ENCODE measurements at places on chromosomes 11 and 22. TPM values are rescaled to one million over a fixed set of nuclear protein-coding genes. Genes with fewer than 3 reads are reported as not detected.
A peak's percentile ranks its signal among the peaks of the same experiment; 100 is the strongest.

The CST6 gene
- total RNA-seq, result 0.79 TPM

The RAG2 gene
- total RNA-seq, result not detected

DNA sequence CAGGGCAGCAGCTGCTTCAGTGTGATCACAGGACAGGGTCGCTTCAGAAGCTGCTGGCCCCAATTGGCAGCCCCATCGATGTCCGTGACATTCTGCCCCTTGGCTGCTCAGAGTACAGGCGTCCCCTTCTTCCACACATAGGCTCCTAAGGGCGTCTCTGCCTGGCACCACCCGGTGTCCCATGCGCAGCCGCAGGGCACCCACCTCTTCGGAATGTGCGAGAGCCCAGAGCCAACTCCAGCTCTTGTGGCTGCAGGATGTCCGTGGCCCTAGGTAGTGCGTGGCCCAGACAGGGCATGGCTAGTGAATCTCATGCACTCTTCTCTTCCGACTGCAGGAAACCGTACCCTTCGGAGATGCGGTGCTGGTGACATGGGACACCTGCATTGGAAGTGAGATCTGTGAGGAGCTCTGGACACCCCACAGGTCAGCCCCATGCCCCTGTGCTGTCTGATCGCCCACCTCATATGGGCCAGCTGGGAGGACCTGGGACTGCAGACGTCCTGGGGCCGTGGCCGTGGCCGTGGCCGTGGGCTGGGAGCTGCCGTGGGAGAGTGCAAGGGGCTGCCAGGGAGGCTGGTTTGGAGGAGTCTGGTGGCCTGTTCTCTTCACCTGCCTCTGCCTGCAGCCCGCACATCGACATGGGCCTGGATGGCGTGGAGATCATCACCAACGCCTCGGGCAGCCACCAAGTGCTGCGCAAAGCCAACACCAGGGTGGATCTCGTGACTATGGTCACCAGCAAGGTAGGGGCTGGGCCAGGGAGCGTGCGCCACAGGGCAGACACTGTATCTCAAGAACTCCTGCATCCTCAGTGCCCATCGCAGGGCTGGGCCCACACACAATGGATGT, 20.2 kb downstream of the NADSYN1 start:
- H3K27me3 ChIP-seq, result no peaks in the 10 kb centered on the region
- H3K27ac ChIP-seq, result no peak overlapping the region
- H3K4me1 ChIP-seq, result no peaks in the 10 kb centered on the region
- DNase-seq, result no peak

DNA sequence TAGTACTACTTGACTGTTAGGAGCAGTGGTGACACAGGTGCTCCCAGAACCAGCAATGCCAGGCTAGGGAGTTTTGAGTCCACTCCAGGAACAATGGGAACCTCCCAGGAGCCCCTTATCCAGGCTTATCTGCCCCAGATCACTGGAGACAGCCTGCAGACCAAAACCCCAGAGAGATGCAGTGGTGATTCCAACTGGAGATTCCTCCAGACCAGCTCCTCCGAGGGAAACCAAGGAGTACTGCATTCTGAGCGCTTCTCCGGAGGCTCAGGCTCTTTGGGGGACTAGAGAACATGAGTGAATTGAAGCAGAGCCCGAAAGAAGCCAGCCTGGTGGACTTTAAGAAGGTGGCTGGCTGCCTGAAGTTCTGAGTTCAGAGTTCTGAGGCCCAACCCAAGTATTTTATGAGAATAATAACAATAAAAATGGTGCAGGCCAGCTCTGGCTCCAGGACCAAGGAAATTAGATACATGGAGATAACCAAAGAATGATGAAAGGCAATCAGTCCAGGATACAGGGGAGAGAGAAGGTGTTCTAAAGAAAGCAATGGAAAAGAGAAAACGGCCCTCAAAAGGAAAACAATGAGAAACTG, 1.3 kb upstream of the TMEM25 start:
- H3K36me3 ChIP-seq, result peaks cover 3% of the 10 kb centered on the region
- H3K4me3 ChIP-seq, result peak overlapping the region; percentile 93
- H3K27me3 ChIP-seq, result no peaks in the 10 kb centered on the region
- no peak for DNase-seq
- peaks cover 29% of the 10 kb centered on the region for H3K4me1 ChIP-seq

The POTEH gene
- total RNA-seq, result not detected

- no peaks in the 10 kb centered on the region for H3K36me3 ChIP-seq
- H3K27ac ChIP-seq, result no peak overlapping the region
- DNase-seq, result no peak
- H3K27me3 ChIP-seq, result no peaks in the 10 kb centered on the region
- H3K4me3 ChIP-seq, result no peak overlapping the region
Measured at GRCh38 chr22:19705181-19705934, 8.9 kb upstream of the SEPTIN5 start.

The OSM gene
- total RNA-seq, result 20.9 TPM

DNA sequence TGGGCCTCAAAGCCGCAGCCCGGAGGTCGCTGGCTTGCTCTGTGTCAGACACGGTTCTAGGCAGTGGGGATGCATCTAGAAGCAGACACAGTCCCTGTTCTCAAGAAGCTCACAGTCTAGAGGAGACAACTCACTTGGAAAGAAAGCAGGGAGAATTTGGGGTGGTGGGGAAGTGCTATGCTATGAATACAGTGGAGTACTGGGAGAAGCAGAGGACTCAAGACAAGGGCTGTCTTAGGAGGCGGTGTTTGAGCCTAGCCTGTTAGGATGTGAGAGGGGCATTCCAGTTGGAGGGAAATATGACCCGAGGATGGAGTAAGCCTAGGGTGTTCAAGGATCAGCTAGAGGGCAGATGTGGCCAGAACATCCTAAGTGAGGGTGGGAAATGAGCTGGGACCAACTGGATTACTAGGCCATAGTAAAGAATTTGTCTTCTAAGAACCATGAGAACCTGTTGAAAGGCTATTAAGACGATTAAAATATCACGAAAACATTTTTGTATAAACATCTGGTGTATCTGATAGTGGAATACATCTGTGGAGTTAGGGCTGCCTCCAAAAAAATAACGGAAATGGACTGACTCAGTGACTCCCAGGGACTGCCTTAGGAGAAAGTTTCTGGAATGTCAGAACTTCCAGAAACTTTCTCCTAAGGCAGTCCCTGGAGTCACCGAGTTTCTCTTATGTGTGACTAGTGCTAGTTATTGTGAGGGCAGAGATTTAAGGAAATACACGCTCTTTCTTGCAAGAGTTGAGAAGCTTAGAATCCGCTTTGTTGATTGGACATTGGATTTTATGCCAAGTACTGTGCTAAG, 1.1 kb upstream of the PITPNB start:
- H3K27ac ChIP-seq, result peak overlapping the region; percentile 98
- peaks cover 65% of the 10 kb centered on the region for H3K4me1 ChIP-seq
- no peaks in the 10 kb centered on the region for H3K27me3 ChIP-seq
- H3K36me3 ChIP-seq, result peaks cover 8% of the 10 kb centered on the region

DNA sequence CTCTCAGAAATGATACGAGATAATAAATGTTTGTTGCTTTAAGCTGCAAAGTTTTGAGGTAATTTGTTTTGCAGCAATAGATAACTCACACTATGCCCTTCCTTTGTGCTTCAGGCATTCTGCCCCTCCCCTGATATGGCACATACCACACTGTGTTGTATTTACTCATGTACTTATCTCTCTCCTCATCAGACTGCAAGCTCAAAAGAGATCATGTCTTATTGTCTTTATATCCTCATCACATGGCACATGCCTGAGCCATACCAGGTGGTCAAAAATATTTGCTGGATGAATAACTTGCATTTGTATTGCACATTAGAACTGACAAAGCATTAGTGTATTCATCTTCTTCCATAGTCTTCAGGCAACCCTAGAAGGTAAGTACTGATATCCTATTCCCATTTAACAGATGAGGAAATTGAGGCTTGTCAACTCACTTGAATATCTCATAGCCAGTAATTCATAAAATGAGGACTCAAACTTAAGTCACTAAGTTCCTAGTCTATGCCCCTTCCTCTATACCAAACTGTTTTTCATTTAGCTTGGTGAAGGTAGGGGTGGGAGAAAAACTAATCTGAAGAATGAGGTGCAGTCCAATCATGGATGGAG, 83.9 kb upstream of the EED start:
- no peaks in the 10 kb centered on the region for H3K36me3 ChIP-seq
- H3K4me3 ChIP-seq, result no peak overlapping the region
- H3K27me3 ChIP-seq, result peaks cover 6% of the 10 kb centered on the region
- H3K4me1 ChIP-seq, result peaks cover 21% of the 10 kb centered on the region

The NPAS4 gene
- not detected for total RNA-seq

GRCh38 chr11:14225666-14226065, 133.3 kb downstream of the RRAS2 start:
- DNase-seq, result no peak
- H3K4me1 ChIP-seq, result no peaks in the 10 kb centered on the region
- H3K27me3 ChIP-seq, result no peaks in the 10 kb centered on the region

The GCAT gene
- total RNA-seq, result 22.7 TPM

- no peaks in the 10 kb centered on the region for H3K27me3 ChIP-seq
- peaks cover 18% of the 10 kb centered on the region for H3K4me1 ChIP-seq
- no peaks in the 10 kb centered on the region for H3K36me3 ChIP-seq
- DNase-seq, result peak; percentile 22
- H3K27ac ChIP-seq, result no peak overlapping the region
- H3K4me3 ChIP-seq, result no peak overlapping the region
Measured at GRCh38 chr11:46322759-46323158, 24.5 kb upstream of the DGKZ start.

The F2 gene
- not detected for total RNA-seq

The IGLL1 gene
- not detected for total RNA-seq

The MYOD1 gene
- not detected for total RNA-seq

The SLC22A12 gene
- total RNA-seq, result not detected

The ACTN3 gene
- 0.32 TPM for total RNA-seq

DNA sequence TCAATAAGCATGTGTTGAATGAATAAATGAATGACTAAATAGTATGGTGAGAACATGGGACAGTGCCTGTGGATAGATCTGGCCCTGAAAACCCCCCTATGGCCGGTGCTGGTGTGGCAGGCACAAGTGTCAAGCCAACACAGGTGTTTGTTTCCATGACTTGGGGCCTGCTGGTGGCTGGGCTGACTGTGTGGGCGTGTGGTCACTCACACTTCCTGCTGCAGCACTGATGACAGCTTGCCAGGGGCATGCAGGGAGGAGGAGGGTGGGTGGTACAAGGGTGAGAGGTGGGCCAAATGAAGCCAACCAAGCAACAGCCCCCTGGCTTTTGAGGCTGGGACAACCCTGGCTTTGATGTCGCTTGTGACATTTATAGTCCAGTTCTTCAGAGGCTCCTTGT, 30.3 kb upstream of the ABCC8 start:
- no peak for DNase-seq
- H3K4me1 ChIP-seq, result no peaks in the 10 kb centered on the region
- H3K36me3 ChIP-seq, result no peaks in the 10 kb centered on the region
- H3K27ac ChIP-seq, result no peak overlapping the region
- H3K27me3 ChIP-seq, result peaks cover 6% of the 10 kb centered on the region
- H3K4me3 ChIP-seq, result no peak overlapping the region

GRCh38 chr11:71946144-71946571, 17.3 kb downstream of the RNF121 start:
- H3K4me3 ChIP-seq, result peak overlapping the region; percentile 63
- peaks cover 25% of the 10 kb centered on the region for H3K4me1 ChIP-seq
- H3K27me3 ChIP-seq, result no peaks in the 10 kb centered on the region

DNA sequence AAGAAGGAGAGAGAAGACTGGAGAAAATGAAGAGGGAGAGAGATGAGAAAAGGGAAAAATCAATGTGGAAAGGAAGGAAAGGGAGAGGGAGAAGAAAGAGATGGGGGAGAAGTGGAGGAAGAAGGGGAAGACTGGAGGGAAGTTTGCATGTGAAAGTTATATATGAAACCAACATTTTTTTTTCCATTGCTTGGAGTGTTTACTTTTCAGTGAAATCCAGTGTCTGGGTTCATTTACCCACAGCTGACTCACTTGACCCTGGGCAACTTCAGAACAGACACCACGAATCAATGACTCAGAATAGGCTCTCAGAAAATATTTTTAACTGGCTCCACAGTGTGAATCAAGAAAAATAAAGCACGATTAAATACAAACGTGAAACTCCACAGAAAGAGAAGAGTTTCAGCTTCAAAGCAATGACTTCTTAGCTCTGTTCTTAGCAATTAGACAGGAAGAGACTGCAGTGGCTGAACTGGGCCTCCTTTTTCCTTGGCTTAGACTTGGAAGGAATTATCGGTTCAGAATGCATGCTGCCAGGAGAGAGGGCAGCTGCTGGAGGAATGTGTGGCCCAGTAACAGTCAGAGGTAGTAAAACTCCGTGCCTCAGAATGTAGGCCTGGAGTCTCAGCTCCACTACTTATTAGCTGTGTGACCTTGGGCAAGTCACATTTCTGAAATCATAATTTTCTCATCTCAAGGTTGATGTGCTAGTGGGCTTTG, 237.5 kb downstream of the MIAT start:
- H3K27ac ChIP-seq, result peak overlapping the region; percentile 48
- H3K36me3 ChIP-seq, result no peaks in the 10 kb centered on the region
- DNase-seq, result no peak
- H3K27me3 ChIP-seq, result peaks cover 28% of the 10 kb centered on the region

- H3K27me3 ChIP-seq, result no peaks in the 10 kb centered on the region
- no peak overlapping the region for H3K27ac ChIP-seq
- no peaks in the 10 kb centered on the region for H3K4me1 ChIP-seq
- no peaks in the 10 kb centered on the region for H3K36me3 ChIP-seq
- peak overlapping the region; percentile 74 for H3K4me3 ChIP-seq
Measured at GRCh38 chr11:67303835-67304411, 593 bp downstream of the SSH3 start.

- H3K27ac ChIP-seq, result no peak overlapping the region
- peaks cover 40% of the 10 kb centered on the region for H3K27me3 ChIP-seq
- no peaks in the 10 kb centered on the region for H3K36me3 ChIP-seq
- no peak overlapping the region for H3K4me3 ChIP-seq
- peaks cover 24% of the 10 kb centered on the region for H3K4me1 ChIP-seq
Measured at GRCh38 chr22:29310065-29310862, 3.8 kb downstream of the GAS2L1 start.

The CDHR5 gene
- total RNA-seq, result 0.09 TPM

DNA sequence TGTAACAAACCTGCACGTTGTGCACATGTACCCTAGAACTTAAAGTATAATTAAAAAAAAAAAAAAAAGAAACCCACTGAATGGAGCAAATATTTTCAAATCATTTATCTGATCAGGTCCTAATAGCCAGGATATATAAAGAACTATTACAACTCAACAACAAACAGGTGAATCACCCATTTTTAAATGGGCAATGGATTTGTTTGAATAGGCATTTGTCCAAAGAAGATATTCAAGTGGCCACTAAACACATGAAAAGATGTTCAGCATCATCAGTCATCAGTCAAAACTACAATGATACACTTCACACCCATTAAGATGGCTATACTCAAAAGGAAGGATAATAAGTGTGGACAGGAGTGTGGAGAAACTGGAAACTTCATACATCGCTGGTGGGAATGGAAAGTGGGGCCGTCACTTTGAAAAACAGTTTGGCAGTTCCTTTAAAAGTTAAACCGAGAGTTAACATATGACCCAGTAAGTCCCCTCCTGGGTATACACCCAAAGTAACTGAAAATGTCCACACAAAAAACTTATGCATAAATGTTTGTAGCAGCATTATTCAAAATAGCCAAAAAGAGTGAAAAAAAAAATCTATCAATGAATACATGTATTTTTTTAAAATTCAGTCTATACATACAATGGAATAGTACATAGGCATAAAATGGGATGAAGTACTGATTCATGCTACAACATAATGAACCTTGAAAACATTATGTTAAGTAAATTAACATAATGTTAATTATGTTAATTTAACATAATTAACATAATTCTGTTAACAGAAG, 53.1 kb downstream of the ARRB1 start:
- no peaks in the 10 kb centered on the region for H3K36me3 ChIP-seq
- no peak overlapping the region for H3K4me3 ChIP-seq
- no peak overlapping the region for H3K27ac ChIP-seq
- no peak for DNase-seq

The KRTAP5-10 gene
- not detected for total RNA-seq

The DNAJB7 gene
- not detected for total RNA-seq

The SMC1B gene
- total RNA-seq, result 3.2 TPM

- DNase-seq, result peak; percentile 56
- H3K4me1 ChIP-seq, result no peaks in the 10 kb centered on the region
- H3K36me3 ChIP-seq, result no peaks in the 10 kb centered on the region
- no peak overlapping the region for H3K27ac ChIP-seq
- peaks cover 15% of the 10 kb centered on the region for H3K27me3 ChIP-seq
- no peak overlapping the region for H3K4me3 ChIP-seq
Measured at GRCh38 chr22:22201185-22201929, 43.2 kb upstream of the VPREB1 start.

All from activated T-cell treated with anti-CD3 and anti-CD28 coated beads, Interleukin-2, amount 50 U/mL, for 72 hours (primary cell).